ENCODE measurements at places on chromosomes 12 and 14. TPM values are rescaled to one million over a fixed set of nuclear protein-coding genes. Genes with fewer than 3 reads are reported as not detected.

- H3K27me3 ChIP-seq: peaks cover 19% of the 10 kb centered on the region
- no peak overlapping the region for H3K27ac ChIP-seq
- DNase-seq: no peak
- H3K36me3 ChIP-seq: no peaks in the 10 kb centered on the region
- H3K4me3 ChIP-seq: no peak overlapping the region
Measured at GRCh38 chr14:75322746-75323145, 44.1 kb downstream of the FOS start.

GRCh38 chr14:105146181-105146975 is 22.2 kb downstream of the JAG2 start:
- no peak overlapping the region for H3K27ac ChIP-seq
- DNase-seq: no peak
- no peak overlapping the region for H3K4me3 ChIP-seq
- no peaks in the 10 kb centered on the region for H3K4me1 ChIP-seq

- no peaks in the 10 kb centered on the region for H3K4me1 ChIP-seq
- no peak overlapping the region for H3K27ac ChIP-seq
- H3K36me3 ChIP-seq: no peaks in the 10 kb centered on the region
- DNase-seq: no peak
Measured at GRCh38 chr14:95043732-95044462, 113.4 kb downstream of the DICER1 start.

- H3K4me1 ChIP-seq: no peaks in the 10 kb centered on the region
- no peak overlapping the region for H3K27ac ChIP-seq
- no peak overlapping the region for H3K4me3 ChIP-seq
- H3K36me3 ChIP-seq: no peaks in the 10 kb centered on the region
- no peak for DNase-seq
Measured at GRCh38 chr12:19639781-19640415, 200.6 kb downstream of the AEBP2 start.

GRCh38 chr12:64595863-64596793 is 14.2 kb upstream of the RASSF3 start:
- no peak for DNase-seq
- no peak overlapping the region for H3K27ac ChIP-seq

DNA sequence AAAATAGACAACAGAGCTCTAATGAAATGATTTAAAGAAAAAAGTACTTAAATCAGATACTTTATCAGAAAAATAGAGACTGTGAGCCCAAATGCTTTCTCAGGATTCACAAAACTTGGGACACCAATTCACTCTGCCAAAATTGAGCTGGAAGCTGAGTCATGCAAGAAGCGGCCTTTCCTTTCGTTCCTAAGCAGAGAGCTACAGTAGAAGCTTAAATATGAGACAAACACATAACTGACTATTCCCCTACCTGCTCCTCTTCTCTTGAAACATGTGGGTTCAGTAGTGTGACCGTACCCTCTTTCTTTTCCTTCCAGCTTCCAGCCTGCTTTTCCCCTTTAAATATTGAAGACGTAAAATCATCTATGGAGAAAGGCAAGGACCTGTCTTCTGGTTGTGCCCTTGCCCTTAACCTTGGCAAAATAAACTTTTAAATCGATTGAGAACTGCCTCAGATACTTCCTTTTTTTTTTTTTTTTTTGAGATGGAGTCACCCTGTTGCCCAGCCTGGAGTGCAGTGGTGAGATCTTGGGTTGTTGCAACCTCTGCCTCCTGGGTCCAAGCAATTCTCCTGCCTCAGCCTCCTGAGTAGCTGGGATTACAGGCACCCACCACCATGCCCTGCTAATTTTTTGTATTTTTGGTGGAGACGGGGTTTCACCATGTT is 4.4 kb upstream of the SDS start:
- peaks cover 24% of the 10 kb centered on the region for H3K27me3 ChIP-seq
- DNase-seq: no peak
- no peaks in the 10 kb centered on the region for H3K36me3 ChIP-seq
- no peak overlapping the region for H3K27ac ChIP-seq
- no peaks in the 10 kb centered on the region for H3K4me1 ChIP-seq

DNA sequence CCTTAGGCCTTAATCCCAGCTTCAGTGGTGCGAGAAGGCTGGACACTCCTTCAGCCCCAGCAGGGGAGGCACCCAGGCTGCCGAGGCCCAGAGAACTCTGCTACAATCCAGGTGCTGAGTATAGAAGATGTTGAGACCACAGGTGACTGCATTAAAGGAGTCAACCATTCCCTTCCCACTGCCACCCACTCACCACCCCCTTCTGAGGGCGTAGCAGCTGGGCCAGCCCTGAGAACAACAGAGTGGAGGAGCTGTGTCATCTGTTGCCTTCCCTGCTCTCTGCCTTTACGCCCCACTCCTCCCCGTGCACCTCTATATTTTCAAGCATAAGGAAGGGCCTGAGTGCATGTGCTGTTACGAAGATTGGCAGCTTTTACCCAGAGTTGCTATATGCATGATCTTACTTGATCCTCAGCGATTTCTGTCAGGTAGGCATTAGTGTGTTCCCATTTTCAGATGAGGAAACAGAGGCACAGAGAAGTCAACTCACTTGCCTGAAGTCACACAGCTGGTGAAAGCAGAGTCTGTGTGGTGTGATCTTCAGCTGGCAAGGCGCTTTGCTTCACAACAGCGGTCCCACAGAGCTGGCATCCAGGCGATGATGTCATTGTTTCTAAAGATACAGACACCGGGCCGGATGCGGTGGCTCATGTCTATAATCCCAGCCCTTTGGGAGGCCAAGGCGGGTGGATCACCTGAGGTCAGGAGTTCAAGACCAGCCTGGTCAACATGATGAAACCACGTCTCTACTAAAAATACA is 46.7 kb downstream of the RIN3 start:
- H3K27me3 ChIP-seq: peaks cover 14% of the 10 kb centered on the region
- H3K4me1 ChIP-seq: peaks cover 77% of the 10 kb centered on the region
- no peak overlapping the region for H3K4me3 ChIP-seq
- peak; percentile 50 for DNase-seq

DNA sequence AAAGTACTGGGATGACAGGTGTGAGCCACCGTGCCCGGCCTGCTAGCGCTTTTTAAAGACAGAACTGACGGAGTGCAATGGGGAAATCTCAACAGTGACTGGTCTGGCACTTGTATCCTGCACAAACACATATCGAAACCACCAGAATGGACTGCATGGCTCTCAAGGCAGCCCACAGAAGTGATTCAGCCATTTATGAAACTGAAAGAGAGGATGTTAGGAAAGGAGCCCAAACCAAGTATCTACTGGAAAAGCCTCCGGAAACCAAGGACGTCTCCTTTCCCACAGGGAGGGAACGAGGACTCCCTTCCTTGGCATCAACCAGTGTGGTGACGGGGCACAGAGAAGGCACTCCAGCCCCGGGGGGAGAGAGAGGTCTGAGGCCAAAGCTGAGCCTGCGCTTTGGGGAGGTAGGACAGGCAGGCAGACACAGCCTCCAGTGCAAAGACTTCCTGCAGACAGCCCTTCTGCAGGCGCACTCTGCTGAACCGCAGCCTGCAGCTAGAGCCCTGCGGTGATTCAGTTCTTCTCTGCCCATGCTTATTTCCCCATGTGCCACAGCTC is 16.5 kb downstream of the SLC15A4 start:
- no peak overlapping the region for H3K27ac ChIP-seq
- no peak overlapping the region for H3K4me3 ChIP-seq
- peaks cover 22% of the 10 kb centered on the region for H3K4me1 ChIP-seq
- DNase-seq: no peak
- peaks cover 66% of the 10 kb centered on the region for H3K36me3 ChIP-seq
- H3K27me3 ChIP-seq: no peaks in the 10 kb centered on the region

DNA sequence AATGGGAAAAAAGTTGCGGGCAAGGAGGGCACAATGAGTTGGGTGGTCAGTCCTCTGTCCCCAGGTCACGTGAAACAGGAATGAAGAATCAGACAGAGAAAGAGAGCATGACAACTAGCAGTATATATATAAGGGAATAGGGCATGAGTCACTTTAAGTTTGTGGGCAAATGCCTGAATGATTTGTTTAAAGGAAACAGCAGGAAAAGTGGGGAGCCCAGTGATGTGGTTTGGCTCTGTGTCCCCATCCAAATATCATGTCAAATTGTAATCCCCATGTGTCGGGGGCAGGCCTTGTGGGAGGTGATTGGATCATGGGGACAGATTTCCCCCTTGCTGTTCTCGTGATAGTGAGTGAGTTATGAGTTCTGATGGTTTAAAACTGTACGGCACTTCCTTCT is 195.3 kb upstream of the IGF1 start:
- no peaks in the 10 kb centered on the region for H3K4me1 ChIP-seq
- H3K36me3 ChIP-seq: no peaks in the 10 kb centered on the region
- DNase-seq: no peak
- no peaks in the 10 kb centered on the region for H3K27me3 ChIP-seq

DNA sequence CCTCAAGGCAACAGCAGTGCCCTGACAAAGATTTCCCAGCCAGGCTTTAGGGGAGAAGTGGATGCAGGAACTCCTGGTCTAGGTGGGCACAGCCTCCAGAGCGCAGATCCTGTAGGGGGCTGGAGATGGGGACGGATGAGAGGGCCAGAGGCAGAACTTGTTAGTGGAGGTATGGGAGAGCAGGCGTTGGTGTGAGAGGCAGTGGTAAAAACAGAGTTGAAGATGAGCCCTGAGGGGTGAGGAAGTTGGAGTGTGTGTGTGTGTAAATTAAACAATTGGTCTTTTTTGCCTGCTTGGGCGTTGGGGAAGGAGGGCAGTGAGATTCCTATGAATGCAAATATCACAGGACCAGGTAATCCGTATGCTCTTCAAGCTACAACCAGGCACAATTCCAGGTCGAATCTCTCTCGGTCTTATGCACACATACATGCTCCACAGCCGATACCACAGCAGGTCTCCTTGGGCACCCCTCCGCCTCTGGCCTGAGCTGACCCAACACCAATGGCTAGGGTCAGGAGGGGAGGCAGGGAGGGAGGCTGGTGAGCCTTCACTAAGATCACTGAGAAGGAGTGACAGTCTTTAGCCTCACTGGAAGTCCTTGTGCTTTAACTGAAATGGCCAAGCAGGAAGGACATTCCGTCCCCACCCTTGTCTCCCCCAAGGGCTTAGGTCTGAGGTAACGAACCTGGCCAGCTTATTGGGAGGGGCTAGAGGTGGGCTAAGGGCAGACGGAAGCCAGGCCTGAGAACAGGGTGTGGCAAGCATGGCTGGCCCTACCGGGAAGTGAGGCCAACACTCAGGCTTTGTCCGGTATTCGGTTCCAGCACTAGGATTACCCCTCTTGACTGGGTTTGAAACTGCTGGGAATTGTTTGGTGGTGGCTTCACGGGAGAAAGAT is 1.5 kb upstream of the KRT7 start:
- no peak overlapping the region for H3K27ac ChIP-seq
- peaks cover 65% of the 10 kb centered on the region for H3K27me3 ChIP-seq
- H3K36me3 ChIP-seq: no peaks in the 10 kb centered on the region

GRCh38 chr12:50926415-50926814 is 25.9 kb upstream of the HIGD1C start:
- no peaks in the 10 kb centered on the region for H3K36me3 ChIP-seq
- no peaks in the 10 kb centered on the region for H3K27me3 ChIP-seq
- peaks cover 9% of the 10 kb centered on the region for H3K4me1 ChIP-seq
- no peak for DNase-seq

DNA sequence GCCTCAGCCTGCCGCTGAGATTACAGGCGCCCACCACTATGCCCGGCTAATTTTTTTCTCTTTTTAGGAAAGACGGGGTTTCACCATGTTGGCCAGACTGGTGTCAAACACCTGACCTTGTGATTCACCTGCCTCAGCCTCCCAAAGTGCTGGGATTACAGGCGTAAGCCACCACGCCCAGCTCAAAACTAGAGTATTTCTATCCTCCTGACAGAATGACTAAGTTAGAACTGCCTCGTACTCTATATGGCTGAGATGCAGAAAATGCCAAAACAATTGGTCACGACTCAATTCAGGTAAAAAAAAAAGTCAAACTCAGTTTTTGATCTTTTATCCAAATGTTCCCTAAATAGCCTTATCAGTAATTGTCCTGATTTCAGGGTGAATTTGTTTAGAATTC is 11.1 kb downstream of the AKAP5 start:
- no peaks in the 10 kb centered on the region for H3K27me3 ChIP-seq
- peaks cover 10% of the 10 kb centered on the region for H3K36me3 ChIP-seq
- H3K4me1 ChIP-seq: peaks cover 13% of the 10 kb centered on the region

DNA sequence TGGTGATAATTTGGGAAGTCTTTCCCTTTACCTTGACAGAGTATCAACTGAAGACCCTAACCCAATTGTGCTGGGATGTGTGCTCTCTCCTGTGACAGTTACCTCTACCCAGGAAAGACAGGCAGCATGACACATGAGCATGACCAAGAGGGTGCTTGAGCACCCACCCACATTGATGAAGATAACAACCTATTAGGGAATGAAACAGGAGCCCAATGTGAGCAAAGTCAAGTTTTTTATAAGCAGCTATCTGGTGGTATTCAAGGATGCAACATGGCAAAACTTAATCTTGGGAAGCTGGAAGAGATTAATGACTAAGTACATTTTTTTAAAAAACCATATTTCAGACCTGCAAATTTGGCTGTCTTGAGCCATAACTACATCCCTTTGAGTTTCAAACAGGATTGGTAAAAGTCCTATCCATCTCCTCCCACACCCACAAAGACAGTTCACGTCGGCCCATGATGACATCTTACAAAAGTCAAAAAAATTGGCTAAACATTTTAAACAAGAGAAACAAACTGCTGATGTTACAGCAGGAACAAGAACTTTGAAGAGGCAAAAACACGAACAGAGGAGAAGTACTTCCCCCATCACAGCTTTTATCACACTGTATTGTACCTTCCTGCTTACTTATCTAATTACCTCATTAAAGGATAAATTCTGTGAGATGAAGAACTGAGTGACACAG is 60.3 kb downstream of the MED13L start:
- H3K36me3 ChIP-seq: peaks cover 4% of the 10 kb centered on the region
- no peaks in the 10 kb centered on the region for H3K27me3 ChIP-seq
- H3K4me3 ChIP-seq: no peak overlapping the region
- peaks cover 3% of the 10 kb centered on the region for H3K4me1 ChIP-seq
- no peak overlapping the region for H3K27ac ChIP-seq

- no peak for DNase-seq
- H3K4me3 ChIP-seq: no peak overlapping the region
- peaks cover 35% of the 10 kb centered on the region for H3K36me3 ChIP-seq
- H3K27ac ChIP-seq: no peak overlapping the region
- H3K4me1 ChIP-seq: peaks cover 1% of the 10 kb centered on the region
Measured at GRCh38 chr12:43776498-43776897, 17.7 kb downstream of the IRAK4 start.

DNA sequence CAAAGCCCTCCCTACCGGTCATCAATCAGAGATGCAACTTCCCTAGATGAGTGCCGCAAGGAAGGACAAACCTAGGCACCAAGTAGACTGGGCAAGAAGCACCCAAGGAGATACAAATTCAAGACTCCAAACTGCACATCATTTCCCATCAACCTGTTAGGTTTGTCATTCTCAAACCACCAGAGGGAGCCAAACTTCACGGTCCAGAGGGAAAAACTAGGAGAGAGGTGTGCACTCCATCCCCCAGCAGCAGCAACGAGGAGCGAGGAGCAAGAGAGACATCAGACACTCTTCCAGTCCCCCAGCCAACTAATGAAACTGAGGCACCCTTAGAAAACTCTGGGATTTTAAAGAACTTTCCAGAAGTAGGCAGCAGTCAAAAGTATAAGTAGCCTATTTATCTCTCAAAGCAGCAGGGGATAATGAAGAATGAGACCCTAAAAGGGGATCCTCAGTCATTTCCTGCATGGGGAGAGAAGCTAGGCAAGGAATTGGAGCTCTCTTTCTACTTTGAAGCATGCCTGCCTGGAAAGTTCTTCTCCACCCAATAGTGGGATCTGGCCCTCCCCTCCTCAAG is 37.0 kb upstream of the NT5DC3 start:
- H3K4me3 ChIP-seq: no peak overlapping the region
- peaks cover 21% of the 10 kb centered on the region for H3K4me1 ChIP-seq
- peak; percentile 63 for DNase-seq
- no peaks in the 10 kb centered on the region for H3K36me3 ChIP-seq
- H3K27ac ChIP-seq: no peak overlapping the region

The CLEC6A gene
- total RNA-seq: not detected

The DGKA gene
- total RNA-seq: 431 TPM

The SRGAP1 gene
- total RNA-seq: not detected

The CLEC14A gene
- not detected for total RNA-seq

The NT5DC3 gene
- total RNA-seq: 3.4 TPM

The CALCOCO1 gene
- total RNA-seq: 80.5 TPM

The ADGRD1 gene
- 0.23 TPM for total RNA-seq

Measured in activated CD4-positive, alpha-beta memory T cell treated with anti-CD3 and anti-CD28 coated beads, Interleukin-2, amount 10 ng/mL, durations not matched to agents 7 days and 5 days (primary cell).